Activated naive CD8-positive, alpha-beta T cell treated with anti-CD3 and anti-CD28 coated beads, Interleukin-2, amount 10 ng/mL, durations not matched to agents 7 days and 5 days (primary cell): ENCODE measurements at places on chromosomes 1 and 21.
A peak's percentile ranks its signal among the peaks of the same experiment; 100 is the strongest.

GRCh38 chr1:79193211-79194079, 186.9 kb upstream of the ADGRL4 start:
- DNase-seq: no peak

- DNase-seq: no peak
Observed at GRCh38 chr1:224082146-224082545, 31.8 kb upstream of the FBXO28 start.

GRCh38 chr1:6889875-6890480, 104.7 kb downstream of the CAMTA1 start:
- no peak for DNase-seq

DNA sequence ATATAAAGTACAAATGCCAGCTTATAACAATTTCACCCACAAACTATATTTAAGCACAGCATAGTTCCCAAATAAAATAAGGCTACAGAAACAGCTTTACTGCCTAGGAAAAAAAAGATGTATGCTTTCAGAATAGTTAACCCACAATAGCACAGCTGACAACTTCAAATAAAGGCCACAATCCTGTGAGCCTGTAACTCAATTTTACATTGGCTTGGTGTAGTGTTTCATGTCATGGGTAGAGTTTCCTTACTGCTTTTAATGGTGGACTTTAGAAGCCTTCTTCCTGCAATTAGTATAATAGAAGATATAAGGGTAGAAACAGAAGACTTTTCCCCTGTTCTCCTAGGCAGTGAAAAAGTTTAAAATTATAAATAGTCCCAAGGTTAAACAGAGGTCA, 44.3 kb upstream of the ZC3H11B start:
- no peak for DNase-seq

DNA sequence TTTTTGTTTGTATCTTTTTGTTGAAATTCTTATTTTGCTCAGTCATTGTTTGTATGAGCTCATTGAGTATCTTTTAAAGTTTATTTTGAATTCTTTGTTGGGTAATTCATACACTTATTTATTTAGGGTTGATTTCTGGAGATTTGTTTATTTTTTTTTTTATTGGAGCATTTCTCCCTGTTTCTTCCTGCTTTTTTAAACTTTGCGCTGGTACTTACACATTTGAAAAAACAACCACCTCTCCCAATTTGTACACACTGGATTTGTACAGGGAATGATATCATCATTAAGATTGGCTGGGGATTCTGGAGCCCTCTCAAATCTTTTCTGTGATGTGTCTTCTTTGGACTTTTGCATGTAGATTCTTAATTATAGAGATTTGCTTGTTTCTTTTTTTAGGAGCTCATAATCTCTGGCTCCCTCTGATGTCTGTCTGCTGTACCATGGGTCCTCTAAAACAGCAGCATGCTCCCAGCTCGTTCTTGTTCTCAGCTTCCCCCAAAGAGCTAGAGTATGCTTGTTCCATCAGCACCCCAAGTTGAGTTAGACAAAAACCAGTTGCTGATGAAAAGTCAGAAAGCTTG, 310.7 kb downstream of the DUSP10 start:
- no peak for DNase-seq

DNA sequence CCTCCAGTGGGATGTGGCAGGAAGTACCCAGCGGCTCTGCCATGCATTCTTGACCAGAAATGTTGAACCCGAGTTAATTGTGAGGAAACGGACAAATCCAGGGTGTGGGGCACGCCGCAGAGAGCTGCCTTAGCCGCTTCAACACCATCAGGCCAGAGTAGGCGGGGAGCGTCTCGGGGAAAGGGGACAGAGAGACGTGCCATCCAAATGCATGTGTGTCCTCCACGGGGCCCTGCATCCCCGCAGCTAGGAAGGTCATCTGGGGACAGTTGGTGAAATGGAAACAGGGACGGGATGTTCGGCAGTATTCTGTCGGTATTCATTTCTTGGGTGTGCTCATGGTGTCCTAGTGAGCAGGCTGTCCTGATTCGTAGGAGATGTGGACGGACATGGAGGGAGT, 59.1 kb upstream of the TRAPPC10 start:
- no peak for DNase-seq

GRCh38 chr1:226302731-226303130, 6.2 kb downstream of the LIN9 start:
- DNase-seq: no peak

GRCh38 chr1:29878501-29878900, 642.2 kb downstream of the PTPRU start:
- DNase-seq: no peak

DNA sequence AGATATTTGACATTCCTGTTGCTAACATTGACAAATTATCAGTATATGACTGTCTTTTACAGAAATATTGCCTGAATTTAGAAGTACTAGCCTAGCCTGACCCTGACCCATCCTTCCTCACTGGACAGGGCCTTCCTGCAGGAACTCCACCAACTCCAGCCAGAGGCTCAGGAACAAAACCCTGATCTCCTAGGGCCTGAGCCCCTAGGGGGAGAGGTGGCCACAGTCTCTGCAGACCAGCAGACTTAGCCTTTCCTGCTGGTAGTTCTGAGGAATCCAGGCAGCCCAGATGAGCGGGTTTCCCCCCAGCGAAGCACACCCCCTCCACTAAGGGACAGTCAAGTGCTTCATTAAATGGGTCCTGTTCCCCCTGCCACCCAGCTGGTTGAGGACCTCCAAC, 44.3 kb upstream of the LRIF1 start:
- no peak for DNase-seq

- DNase-seq: no peak
Observed at GRCh38 chr1:24222793-24223192, 35.7 kb upstream of the IFNLR1 start.

- DNase-seq: peak; percentile 73
Observed at GRCh38 chr1:17661546-17662157, 93.5 kb upstream of the ACTL8 start.
